ENCODE measurements at places on chromosomes 12 and 14.

GRCh38 chr14:26444822-26445221, 153.0 kb downstream of the NOVA1 start:
- DNase-seq, result no peak

- no peak for DNase-seq
Observed at GRCh38 chr12:91643763-91644162, 461.1 kb upstream of the DCN start.

- DNase-seq, result no peak
Observed at GRCh38 chr14:90553921-90554336, 157.1 kb downstream of the CALM1 start.

- DNase-seq, result peak; percentile 56
Observed at GRCh38 chr14:100486025-100486828, 101.0 kb downstream of the BEGAIN start.

DNA sequence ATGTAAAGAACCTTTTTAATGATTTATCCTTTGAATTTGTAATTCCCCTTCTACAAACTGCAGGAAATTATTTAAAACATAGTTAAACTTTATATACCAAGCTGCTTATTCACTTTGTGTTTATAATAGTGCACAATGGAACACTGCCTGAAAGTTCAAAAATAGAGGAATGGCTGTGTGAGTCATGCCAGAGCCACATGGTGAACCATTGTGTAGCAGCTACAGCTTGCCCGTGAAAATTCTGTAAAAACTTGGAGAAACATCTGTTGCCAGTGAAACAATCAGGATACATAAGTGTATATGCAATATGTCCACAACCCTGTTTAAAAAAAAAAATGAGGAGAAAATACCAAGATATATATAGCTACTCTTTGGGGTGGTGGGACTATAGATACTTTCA, 59.5 kb downstream of the VEZT start:
- DNase-seq, result no peak

- DNase-seq, result peak; percentile 68
Observed at GRCh38 chr12:106070147-106070546, 68.6 kb downstream of the NUAK1 start.

DNA sequence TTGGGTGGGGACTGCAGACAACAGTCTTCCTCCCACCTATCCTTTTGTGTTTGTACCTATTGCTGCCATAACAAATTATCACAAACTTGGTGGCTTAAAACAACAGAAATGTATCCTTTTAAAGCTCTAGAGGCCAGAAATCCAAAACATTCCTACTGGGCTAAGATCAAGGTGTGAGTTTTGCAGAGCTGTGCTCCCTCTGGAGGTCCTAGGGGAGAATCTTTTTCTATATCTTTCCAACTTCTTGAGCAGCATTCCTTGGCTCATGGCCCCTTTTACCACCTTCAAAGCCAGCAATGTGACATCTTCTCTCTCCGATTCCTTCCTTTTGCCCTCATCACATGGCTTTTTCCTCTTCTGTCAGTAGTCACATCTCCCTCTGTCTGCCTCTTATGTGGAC, 190.6 kb downstream of the TTC8 start:
- no peak for DNase-seq

- DNase-seq, result no peak
Observed at GRCh38 chr14:97413022-97413539, 615.9 kb downstream of the VRK1 start.

DNA sequence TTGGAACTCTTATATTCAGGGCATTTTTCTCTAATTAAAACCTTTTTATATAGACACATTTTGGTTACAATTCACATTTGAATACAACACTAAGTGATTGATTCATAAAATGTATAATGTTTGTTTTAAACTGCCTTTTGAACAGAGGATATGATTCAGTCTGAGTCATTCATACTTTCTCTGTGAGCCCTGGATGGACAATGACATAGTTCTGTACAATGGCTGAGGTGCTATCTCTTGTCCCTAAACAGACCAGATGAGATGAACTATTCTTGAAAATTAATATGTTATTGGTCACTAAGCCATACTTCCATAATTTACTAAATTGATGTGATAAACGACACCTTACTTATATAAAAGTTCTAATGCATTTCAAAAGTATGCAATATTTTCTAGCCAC, 199.7 kb upstream of the ATXN7L3B start:
- DNase-seq, result no peak
